ENCODE measurements at places on chromosomes 3 and 15.

GRCh38 chr3:171953301-171954022, 85.9 kb upstream of the FNDC3B start:
- no peak overlapping the region for H3K27ac ChIP-seq
- no peak overlapping the region for H3K4me3 ChIP-seq
- no peaks in the 10 kb centered on the region for H3K4me1 ChIP-seq
- no peaks in the 10 kb centered on the region for H3K27me3 ChIP-seq

DNA sequence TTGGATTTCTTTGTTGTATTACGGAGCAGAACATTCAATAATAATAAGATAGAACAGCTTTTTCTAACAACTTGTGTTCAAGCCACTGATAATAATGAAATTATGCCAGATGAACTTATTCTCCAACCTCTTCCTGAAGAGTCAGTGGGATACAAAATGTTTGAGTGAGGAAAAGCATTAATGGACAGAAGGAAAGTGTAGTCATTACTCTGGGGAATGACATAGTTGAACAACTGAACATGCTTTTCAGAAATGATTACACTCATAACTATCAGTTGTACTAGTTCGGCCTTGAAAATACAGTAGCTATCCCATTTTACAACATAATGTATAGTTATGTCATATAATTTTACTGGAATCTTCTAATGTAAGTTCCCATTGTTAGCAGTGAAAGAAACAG, 55.9 kb downstream of the ALCAM start:
- no peak overlapping the region for H3K27ac ChIP-seq
- DNase-seq, result no peak
- H3K27me3 ChIP-seq, result no peaks in the 10 kb centered on the region
- H3K4me1 ChIP-seq, result peaks cover 2% of the 10 kb centered on the region

GRCh38 chr3:139111392-139112229, 66.9 kb upstream of the PRR23C start:
- no peaks in the 10 kb centered on the region for H3K27me3 ChIP-seq
- H3K36me3 ChIP-seq, result no peaks in the 10 kb centered on the region
- no peaks in the 10 kb centered on the region for H3K4me1 ChIP-seq
- H3K27ac ChIP-seq, result no peak overlapping the region
- no peak overlapping the region for H3K4me3 ChIP-seq

DNA sequence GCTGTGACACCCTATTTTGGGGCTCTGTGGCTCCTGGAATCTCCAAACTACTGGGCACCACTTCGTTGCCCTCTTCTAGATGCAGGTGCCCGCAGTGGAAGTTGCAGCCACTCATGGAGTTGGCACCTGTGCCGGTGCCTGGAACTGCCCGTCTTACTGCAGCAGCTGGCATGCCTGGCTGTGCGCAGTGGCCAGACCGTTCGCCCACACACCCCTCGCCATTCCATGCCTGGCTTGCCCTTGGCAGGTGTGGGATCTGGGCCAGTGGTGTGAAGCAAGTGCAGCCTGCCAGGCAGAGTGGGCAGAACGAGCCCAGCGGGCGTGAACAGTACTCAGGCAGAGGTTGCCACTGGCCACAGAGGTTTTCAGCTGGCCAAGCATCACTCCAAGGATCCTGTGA, 1286.7 kb downstream of the ROBO1 start:
- no peak overlapping the region for H3K27ac ChIP-seq
- no peaks in the 10 kb centered on the region for H3K27me3 ChIP-seq
- DNase-seq, result no peak
- no peaks in the 10 kb centered on the region for H3K36me3 ChIP-seq
- no peaks in the 10 kb centered on the region for H3K4me1 ChIP-seq
- no peak overlapping the region for H3K4me3 ChIP-seq

GRCh38 chr3:172354931-172355499, 93.2 kb downstream of the GHSR start:
- H3K4me3 ChIP-seq, result no peak overlapping the region
- peak overlapping the region; percentile 5 for H3K27ac ChIP-seq
- H3K27me3 ChIP-seq, result no peaks in the 10 kb centered on the region
- peaks cover 5% of the 10 kb centered on the region for H3K36me3 ChIP-seq
- DNase-seq, result no peak
- no peaks in the 10 kb centered on the region for H3K4me1 ChIP-seq

DNA sequence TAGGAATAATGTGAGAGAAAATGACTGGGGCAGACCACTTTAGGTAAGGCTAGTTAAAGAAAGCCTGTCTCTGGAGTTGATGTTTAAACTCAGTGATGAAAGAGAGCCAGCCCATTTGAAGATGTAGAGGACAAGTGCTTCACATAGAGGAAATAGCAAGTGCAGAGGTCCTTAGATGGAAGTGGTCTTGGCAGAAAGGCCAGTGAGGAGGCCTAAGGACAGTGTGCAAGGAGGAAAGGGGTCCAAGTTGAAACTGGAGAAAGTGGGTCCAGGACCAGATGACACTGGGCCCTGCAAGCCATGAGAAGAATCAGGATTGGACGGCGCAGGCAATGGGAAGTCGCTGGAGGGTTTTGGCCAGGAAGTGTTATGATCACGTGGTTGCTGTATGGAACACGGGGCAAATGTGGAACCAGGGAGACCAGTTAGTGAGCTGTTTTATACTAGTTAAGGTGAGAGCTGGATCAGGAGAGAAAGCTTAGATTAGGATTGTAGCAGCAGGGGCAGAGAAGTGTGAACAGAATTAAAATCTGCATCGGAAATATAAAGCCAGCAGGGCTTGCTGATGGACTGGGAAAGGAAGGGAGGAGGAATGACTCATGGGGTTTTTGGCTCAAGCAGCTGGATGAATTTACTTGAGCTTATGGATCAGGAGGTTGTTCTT, 48.0 kb upstream of the SCAANT1 start:
- peaks cover 1% of the 10 kb centered on the region for H3K4me1 ChIP-seq
- peak overlapping the region; percentile 77 for H3K4me3 ChIP-seq
- H3K36me3 ChIP-seq, result no peaks in the 10 kb centered on the region

GRCh38 chr3:175489406-175489805, 630.3 kb downstream of the NAALADL2 start:
- DNase-seq, result no peak
- no peaks in the 10 kb centered on the region for H3K4me1 ChIP-seq

GRCh38 chr3:37477275-37477674, 302.9 kb upstream of the LRRFIP2 start:
- H3K36me3 ChIP-seq, result peaks cover 11% of the 10 kb centered on the region
- H3K4me3 ChIP-seq, result no peak overlapping the region
- no peak overlapping the region for H3K27ac ChIP-seq
- no peaks in the 10 kb centered on the region for H3K4me1 ChIP-seq
- no peak for DNase-seq
- no peaks in the 10 kb centered on the region for H3K27me3 ChIP-seq

DNA sequence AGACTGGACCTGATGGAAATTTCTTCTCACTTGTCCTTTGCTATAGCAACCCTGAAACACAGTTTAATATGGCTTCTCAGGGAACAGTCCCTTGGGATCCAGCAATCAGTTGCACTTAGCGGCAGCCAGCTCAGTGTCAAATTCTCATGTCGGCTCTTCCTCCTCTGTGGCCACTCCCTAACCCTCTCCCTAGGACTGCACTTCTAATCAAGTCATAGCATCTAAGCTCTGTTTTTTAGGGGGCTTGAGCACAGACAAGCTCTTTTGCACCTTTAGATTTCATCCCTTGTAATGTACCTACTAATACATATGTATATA, 250.5 kb upstream of the TLE3 start:
- H3K27ac ChIP-seq, result no peak overlapping the region
- no peaks in the 10 kb centered on the region for H3K27me3 ChIP-seq
- H3K4me1 ChIP-seq, result no peaks in the 10 kb centered on the region
- DNase-seq, result no peak
